Epithelial cell of proximal tubule (primary cell): ENCODE measurements at places on chromosomes 16 and 17.

DNA sequence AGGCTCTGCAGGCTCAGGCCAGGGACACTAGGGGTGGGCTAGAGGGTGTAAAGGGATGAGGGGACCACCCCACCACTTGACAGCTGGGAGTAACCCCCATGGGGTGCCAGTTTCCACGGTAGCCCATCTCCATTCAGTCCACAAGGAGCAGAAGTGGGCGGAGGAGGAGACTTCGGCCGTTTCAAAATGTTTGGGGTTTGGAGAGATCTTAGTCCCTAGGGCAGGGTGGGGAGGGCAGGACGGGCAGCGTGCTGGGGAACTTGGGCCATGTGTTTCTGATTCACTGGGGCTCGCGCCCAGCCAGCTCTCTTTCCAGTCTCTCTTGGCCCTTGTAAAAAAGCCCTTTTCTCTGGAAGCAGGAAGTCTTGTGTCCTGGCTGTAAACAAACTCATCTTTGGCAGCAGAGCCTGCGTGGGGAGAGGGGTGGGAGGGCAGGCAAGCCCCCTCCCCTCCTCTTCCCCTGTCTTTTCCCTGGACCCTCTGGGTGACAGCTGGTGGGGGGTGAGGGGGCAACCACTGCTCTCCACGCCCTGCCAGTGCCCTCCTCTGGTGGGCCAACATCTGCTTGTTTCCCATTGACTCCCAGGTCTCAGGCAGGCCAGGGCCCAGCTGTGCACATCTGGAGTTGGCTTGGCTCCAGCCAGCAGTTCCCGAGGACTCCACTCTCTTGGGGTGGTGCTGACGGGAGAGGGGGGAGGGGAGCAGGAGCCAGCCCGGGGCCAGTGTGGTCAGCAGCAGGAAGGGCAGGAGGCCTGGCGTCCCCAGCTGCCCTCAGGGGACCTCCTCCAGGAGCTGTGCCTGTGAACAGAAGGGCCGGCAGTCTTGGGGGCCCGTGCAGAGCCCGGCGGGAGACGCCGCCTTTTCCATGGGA, 8.1 kb downstream of the CYGB start:
- no peak for DNase-seq

DNA sequence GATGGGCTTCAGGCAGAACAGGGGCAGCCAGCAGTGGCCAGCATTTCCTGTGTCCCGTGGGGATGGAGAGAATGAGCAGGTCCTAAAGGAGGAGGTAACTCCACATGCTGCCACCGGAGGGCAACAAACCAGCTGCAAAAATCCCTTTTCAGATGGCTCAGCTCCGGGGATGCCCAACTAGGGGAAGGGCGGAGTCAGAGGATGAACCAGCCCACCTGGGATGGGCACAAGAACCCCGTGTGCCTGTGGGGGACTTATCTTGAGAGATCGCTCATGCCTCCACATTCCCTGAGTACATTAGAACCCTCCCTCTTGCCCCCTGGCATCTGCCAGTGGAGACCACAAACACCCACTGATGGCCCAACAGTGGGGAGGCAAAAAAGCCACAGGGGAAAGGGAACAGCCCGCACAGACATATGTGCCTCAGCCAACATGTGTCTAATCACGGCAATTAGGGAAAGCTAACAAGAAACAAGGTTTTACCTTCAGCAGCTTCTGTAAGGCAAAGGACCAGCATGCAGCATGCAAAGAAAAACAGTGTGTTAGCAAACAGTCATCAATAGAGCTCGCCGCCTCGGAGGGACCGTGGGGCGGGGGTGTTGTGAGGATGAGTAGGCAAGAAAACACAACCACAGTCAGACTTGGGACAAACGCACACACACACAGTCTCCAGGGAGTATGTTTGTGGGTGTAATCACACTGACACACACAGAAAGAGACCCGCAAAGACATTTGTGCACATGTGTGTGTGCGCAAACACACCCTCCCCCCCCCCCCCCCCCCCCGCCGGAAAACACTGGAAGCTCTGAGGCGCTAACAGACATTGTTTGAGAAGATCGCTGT, 64.0 kb downstream of the MYO18A start:
- no peak for DNase-seq

GRCh38 chr17:77666881-77667395, 291.6 kb upstream of the TNRC6C start:
- DNase-seq: no peak

GRCh38 chr16:87794485-87795078, 28.8 kb upstream of the KLHDC4 start:
- DNase-seq: no peak

DNA sequence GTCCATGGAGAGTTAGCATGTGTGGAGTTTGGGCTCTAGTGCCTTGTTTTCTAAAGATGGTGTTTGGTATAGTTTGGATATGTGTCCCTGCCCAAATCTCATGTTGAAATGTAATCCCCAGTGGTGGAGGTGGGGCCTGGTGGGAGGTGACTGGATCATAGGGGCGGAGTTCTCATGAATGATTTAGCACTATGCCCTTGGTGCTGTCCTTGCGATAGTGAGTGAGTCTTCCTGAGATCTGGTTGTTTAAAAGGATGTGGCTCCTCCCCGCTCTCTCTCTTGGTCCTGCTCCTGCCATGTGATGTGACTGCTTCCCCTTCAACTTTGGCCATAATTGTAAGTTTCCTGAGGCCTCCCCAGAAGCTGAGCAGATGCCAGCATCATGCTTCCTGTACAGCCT, 8.9 kb upstream of the ZNF19 start:
- no peak for DNase-seq

- no peak for DNase-seq
Observed at GRCh38 chr17:65604070-65604469, 42.6 kb upstream of the AXIN2 start.

DNA sequence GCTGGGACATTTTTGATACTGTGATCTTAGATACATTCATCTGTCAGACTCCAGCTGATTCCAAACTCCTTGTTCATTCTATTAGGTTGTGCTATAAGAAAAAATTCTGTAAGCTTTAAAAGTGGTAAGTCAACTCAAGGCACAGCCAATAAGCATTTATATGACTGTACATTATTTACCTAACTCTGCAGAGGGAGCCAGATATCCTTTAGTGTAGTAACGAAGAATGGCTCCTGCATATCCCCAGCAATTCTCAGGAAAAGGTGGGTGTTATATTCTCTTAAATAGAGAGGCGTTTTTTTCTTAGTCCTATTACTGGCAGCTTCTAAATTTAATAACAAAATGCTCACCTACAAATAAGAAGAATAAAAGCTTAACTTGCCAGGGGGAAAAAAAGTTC, 374.3 kb upstream of the GOT2 start:
- no peak for DNase-seq

- DNase-seq: no peak
Observed at GRCh38 chr16:17269439-17269838, 201.3 kb downstream of the XYLT1 start.

- no peak for DNase-seq
Observed at GRCh38 chr16:88681709-88682451, 4.4 kb downstream of the SNAI3 start.

- DNase-seq: no peak
Observed at GRCh38 chr17:19911033-19911432, 43.3 kb upstream of the ULK2 start.

- no peak for DNase-seq
Observed at GRCh38 chr17:48026502-48027321, 10.9 kb downstream of the COPZ2 start.

- no peak for DNase-seq
Observed at GRCh38 chr17:61561354-61561753, 29.7 kb downstream of the NACA2 start.
